Caudate nucleus (tissue), 63 donors: ENCODE measurements at places on chromosomes 3 and 15.

GRCh38 chr15:88378188-88378637 lies 89.0 kb downstream of the MRPL46 start:
- no peak for DNase-seq

DNA sequence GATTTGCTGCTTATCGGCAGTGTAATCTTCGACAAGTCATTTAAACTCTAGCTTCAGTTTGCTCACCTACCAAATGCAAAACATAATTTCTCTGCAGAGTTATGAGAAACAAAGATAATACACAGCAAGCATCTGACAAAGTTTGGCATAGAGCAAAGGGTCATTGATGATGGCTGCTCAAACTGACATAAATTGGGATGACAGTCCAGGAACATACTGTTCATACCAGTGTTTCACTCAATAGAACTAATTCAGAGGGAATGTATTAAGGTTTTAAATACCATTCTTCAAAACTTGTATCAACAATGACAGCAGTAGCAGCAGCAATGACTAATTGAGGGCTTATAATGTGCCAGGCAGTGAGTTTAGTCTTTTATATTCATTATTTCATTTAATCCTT lies 137.6 kb downstream of the SPATA16 start:
- no peak for DNase-seq

DNA sequence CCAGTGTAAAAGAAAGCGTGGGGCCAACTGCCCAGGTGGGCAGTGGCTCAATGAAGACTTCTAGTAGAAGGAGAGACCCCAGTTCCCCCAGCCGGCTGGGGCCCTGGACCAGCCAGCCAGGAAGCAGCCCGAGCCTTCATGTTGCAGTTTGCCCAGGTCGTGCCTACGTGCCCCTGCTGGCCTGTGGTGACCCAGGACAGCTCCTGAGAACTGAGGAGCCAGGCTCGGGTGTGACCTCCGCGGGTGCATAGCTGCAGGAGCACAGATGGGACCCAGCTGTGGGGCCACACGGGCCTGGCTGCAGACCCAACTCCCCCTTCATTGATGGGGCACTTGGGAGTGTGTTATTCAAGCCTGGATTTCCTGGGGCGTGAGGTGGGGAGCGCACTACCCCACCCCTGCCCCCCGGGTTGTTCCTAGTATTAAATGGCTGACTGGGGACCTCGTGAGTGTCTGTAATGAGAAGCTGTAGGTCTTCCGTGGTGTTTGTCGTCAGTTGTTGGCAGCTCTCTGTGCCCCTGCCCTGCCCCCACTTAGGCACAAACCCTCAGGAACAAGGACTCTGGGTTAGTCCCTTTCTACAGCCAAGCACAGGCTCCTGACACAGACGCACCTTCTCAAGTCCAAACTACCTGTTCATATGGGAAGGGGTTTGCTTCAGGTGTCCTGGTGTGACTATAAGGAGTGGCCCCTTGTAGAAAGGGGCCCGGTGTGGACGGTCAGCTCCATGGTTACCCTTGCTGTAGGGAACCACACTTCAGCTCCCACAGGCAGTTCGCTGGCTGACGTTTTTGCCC lies 39.1 kb downstream of the IDH2 start:
- no peak for DNase-seq

- DNase-seq: no peak
These were observed 39.1 kb downstream of the MAGI1 start for GRCh38 chr3:65999606-66000005.

DNA sequence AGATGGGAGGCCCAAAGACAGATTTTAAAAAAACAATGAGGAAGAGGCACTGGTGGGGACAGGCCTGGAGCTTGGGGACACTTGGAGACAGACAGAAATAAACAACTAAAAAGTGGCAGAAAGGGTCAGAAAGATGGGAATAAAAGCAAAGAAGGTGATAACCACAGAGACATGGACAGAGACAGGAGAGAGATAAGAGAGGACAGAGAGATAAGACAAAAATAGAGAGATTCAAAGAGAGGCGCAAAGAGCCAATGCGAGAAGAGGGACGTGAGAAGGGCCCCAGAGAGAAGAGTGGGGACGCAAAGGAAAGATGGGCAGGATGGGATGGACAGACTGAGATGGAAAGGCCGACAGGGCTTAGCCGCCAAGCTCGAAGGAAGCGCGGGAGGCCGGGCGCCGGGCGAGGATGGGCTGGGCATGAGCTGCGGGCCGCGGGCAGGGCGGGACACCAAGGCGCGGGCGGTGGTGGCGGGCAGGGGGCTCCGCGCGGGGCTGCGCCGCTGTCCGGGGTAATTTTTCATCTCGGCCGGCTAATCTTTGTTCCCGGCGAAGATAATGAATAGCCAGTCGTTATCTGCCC lies 3.1 kb upstream of the GATA2 start:
- DNase-seq: no peak

DNA sequence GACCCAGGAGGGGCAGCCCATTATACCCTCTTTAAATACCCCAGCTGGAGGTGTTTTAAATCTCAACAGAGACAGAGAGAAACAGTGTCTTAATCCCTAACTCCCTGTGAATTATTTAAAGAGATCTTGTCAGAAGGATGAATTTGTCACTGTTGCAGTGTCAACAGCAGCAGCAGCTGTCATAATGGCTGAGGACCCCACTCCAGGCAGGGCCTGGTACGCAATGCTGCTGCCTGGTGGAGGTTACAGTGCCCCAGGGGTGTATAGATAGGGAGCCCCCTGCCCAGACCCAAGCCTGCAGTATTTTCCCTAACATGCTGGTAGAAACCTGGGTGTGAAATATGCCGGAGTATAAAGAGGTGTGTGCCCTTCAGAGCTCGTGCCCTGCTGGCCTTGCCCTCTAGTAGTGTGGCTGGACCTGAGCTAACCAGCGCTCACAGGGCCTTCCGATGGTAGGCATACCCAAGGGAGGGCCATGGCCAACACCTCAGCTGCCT lies 143.0 kb downstream of the EPHB1 start:
- DNase-seq: no peak

GRCh38 chr3:165751637-165752036 lies 85.6 kb downstream of the BCHE start:
- DNase-seq: no peak
